Esophagus muscularis mucosa (tissue), 4 donors: ENCODE measurements at places on chromosomes 12 and 14. TPM values are rescaled to one million over a fixed set of nuclear protein-coding genes. Genes with fewer than 3 reads are reported as not detected.
A peak's percentile ranks its signal among the peaks of the same experiment; 100 is the strongest.

DNA sequence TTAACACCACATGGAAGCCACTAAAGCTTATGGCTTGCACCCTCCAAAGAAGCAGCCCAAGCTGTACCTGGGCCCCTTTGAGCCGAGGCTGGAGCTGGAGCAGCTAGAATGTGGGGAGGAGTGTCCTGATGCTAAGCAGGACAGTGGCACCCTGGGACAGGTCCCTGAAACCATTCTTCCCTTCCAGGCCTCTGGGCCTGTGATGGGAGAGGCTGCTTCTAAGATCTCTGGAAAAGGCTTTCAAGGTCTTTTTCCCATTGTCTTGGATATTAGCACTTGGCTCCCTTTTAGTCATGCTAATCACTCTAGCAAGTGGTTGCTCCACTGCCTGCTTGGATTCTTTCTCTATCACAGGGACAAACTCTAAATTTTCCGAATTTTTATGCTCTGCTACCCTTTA, 40.9 kb downstream of the OSBPL8 start:
- no peak overlapping the region for H3K27ac ChIP-seq
- no peaks in the 10 kb centered on the region for H3K36me3 ChIP-seq
- no peaks in the 10 kb centered on the region for H3K4me1 ChIP-seq
- H3K27me3 ChIP-seq, result no peaks in the 10 kb centered on the region

GRCh38 chr12:71873821-71874220, 34.3 kb downstream of the TBC1D15 start:
- no peak overlapping the region for H3K27ac ChIP-seq
- H3K4me3 ChIP-seq, result no peak overlapping the region
- H3K27me3 ChIP-seq, result no peaks in the 10 kb centered on the region
- DNase-seq, result no peak
- H3K36me3 ChIP-seq, result peaks cover 3% of the 10 kb centered on the region

DNA sequence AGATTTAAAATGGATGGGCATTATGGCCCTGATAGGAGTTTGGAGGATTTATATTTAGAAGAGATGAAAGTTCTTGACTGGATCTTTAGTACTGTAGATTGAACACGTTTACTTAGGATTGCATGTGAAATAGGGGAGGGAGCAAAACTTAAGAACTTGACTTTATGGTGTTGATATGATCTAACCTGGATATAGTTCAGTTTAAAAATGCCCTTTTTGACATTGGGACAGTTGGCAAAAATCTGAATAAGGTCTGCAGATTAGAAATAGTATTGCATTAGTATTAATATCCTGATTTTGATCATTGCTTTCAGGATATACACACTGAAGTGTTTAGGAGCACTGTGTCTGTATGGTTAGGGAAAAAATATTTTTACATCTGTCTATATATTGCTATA, 9.6 kb downstream of the TMBIM6 start:
- H3K36me3 ChIP-seq, result peaks cover 33% of the 10 kb centered on the region
- peaks cover 81% of the 10 kb centered on the region for H3K4me1 ChIP-seq
- H3K27ac ChIP-seq, result no peak overlapping the region

C14orf39 gene
- total RNA-seq, result 3.7 TPM

GDF3 gene
- not detected for total RNA-seq

GRCh38 chr14:92866181-92866752, 56.7 kb upstream of the CHGA start:
- no peaks in the 10 kb centered on the region for H3K4me1 ChIP-seq
- no peaks in the 10 kb centered on the region for H3K36me3 ChIP-seq
- no peak overlapping the region for H3K27ac ChIP-seq
- DNase-seq, result no peak
- no peaks in the 10 kb centered on the region for H3K27me3 ChIP-seq

DNA sequence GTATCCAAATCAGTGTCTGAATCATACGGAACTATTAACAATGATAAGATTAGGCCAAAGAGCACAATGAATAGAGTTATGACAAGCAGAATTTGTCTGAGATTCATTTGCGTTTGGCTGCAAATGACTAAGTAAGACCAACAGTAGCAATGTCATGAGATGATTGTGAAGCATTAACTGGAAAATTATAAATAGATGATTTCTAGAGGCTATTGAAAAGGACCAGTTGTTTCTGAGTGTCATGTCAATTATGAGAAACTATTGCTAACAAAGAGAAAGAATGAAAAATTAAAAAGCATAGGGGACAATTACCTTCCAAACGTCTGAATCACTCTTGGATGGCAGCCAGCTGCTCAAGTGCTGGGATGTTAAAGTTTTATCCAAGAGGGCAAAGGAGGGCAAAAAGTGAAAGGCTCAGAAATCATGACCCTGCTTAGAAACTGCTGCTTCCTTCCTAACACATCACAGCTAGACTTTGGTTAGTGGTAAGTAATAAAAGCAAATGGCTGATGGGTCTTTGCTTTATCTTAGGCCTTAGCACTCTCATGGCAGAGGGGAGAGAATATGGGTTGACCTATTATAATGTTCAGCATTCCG, 89.0 kb downstream of the AKAP6 start:
- no peaks in the 10 kb centered on the region for H3K27me3 ChIP-seq
- H3K36me3 ChIP-seq, result no peaks in the 10 kb centered on the region
- no peak overlapping the region for H3K4me3 ChIP-seq
- H3K27ac ChIP-seq, result peak overlapping the region; percentile 33

PPP1R1A gene
- total RNA-seq, result 3.6 TPM

- no peak for DNase-seq
- no peak overlapping the region for H3K4me3 ChIP-seq
- H3K27me3 ChIP-seq, result no peaks in the 10 kb centered on the region
- peaks cover 14% of the 10 kb centered on the region for H3K4me1 ChIP-seq
- H3K27ac ChIP-seq, result no peak overlapping the region
These were observed 25.4 kb downstream of the ATG14 start for GRCh38 chr14:55386037-55386808.

BCDIN3D gene
- total RNA-seq, result 6.2 TPM

DNA sequence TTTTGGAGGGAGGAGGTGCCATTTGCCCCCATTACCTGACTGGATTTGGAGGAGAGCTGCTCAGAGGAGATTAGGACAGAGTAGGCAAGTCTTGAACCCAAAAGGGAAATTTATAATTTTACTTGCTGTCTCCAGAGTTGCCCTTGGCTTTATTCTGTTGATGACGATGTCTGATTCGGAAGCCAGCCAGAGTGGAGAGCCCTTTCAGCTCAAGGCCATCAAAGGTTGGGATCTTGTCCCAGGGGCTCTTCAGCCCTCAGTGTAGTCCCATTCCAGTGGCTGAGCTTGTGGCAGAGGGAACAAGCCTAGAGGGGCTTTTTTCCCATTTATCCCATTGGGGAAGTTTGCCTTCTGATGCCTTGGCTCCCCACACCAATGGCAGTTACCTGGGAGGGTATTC, 71.8 kb downstream of the HSD17B6 start:
- no peak for DNase-seq
- H3K36me3 ChIP-seq, result no peaks in the 10 kb centered on the region
- peaks cover 9% of the 10 kb centered on the region for H3K4me1 ChIP-seq
- H3K27ac ChIP-seq, result no peak overlapping the region
- no peaks in the 10 kb centered on the region for H3K27me3 ChIP-seq

DNA sequence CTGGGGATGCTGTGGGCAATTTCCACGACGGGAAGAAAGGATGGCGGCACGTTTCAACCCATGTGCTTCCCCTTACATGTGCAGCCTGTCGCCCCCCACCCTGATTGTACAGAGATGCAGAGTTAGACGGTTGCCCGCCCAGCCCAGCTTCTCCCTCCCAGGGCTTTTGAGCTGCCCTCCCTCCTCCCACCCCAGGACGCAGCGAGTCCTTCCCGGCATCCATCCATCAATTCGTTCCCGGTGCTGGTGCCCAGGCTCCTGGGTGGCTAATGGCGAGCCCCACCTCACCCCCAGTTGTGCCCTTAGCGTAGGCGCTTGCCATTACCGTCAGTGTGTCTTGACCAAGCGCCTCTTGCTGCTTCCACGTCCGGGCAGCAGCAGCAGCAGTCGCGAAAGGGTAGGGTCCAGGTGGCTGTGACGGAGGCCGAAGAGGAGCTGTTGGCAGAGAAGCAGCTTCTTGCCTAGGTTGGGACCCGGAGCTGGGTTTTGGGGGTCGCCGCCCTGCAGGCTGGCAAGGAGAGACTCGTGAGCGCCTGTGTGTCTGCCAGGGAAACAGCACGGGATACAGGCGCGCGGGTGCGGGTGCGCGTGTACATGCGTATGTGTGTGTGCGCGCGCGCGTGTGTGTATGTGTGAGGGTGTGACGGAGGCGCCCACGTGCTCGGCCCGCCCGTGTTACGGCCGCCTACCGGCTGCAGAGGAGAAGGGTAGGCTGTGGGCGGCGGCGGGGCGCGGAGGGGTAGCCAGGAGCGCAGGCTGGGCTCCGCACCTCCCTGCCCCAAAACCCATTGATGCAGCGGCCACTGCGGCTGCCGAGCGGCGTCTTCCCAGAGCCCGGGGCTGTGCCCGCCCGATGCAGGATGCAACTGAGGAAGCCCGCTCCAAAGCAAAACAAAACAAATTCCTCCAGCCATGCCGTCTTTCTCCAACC, at the start of gene SLC6A15:
TSS of gene SLC6A15 (minus strand) at position 602 of the 931 bp plus-strand sequence. CDS start 20,679 bp downstream, outside the sequence.
- H3K36me3 ChIP-seq, result no peaks in the 10 kb centered on the region
- H3K4me3 ChIP-seq, result peak within 1 kb of the TSS; percentile 46
- H3K27me3 ChIP-seq, result peaks cover 12% of the 10 kb centered on the region
- H3K27ac ChIP-seq, result no peak within 1 kb of the TSS
- H3K4me1 ChIP-seq, result peaks cover 8% of the 10 kb centered on the region
- no peak for DNase-seq

DNA sequence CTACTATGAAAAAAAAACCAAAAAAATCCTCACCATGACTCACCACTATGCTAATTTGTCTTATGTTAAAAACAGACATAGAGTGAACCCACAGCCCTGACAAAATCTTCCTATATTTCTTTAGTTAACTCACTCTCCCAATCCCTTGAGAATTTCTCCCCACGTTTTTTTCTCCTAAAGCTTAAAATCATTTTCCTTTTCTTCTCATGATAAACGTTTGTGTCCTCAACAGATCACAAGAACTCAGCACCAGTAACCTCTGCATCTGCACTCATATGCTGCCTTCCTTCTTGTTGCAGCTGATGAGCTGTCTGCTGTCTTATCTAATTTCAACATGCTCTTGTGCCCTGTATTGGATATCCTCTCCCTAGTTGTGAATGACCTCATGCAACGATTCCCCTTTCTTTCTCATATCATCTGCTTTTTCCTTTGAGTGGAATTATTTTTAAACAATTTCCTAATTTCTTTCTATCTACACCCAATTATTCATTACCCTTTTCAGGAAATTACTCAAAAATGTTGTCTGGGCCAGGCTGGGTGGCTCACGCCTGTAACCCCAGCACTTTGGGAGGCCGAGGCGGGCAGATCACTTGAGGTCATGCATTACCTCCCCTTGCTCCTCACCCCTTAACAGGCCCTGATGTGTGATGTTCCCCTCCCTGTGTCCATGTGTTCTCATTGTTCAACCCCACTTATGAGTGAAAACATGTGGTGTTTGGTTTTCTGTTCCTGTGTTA, 427.5 kb upstream of the MGAT4C start:
- no peaks in the 10 kb centered on the region for H3K4me1 ChIP-seq
- H3K27ac ChIP-seq, result no peak overlapping the region
- no peaks in the 10 kb centered on the region for H3K27me3 ChIP-seq
- no peaks in the 10 kb centered on the region for H3K36me3 ChIP-seq
- H3K4me3 ChIP-seq, result no peak overlapping the region

DNA sequence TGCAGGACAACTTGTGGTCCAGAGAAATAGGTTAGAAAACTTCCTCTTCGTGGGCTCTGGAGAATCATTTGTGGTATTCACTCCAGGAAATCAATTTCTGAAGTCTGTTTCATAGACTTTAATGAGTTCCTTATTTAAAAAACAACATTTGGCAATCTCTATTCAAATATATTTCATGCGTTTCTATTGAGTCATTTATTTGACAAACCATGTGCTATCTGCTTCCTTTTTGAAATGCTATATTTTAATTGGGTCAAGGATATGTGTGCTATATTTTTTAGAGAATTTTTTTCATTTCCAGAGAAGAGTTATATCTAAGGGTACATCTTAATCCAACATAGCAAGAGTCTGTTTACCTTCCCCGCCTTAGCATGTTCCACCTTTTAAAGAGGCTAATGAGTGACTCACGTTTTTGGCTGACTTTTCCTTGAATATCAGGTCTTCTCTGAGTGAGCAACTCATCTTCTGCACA, 252.4 kb upstream of the EGLN3 start:
- H3K36me3 ChIP-seq, result no peaks in the 10 kb centered on the region
- no peaks in the 10 kb centered on the region for H3K4me1 ChIP-seq
- H3K27me3 ChIP-seq, result no peaks in the 10 kb centered on the region
- H3K4me3 ChIP-seq, result no peak overlapping the region
- no peak for DNase-seq
- no peak overlapping the region for H3K27ac ChIP-seq

DNA sequence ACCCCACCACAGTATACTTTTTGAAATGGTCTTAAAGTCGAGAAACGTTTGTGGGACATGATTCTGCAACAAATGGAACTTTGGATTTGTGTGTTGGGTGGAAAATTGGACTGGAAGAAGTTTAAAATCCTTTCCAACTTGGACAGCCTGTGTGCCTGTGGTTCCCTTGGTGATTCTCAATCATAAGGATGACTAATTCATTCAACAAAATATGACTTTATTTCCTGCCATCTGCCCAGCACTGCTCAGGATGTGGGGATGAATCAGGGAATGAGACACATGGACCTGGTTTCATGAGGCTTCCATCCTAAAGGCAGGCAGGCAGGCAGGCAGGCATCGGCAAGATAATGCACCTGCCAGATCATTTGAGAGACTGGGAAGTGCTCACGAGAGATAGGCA, 57.3 kb upstream of the TMEM132D start:
- no peak for DNase-seq
- H3K36me3 ChIP-seq, result no peaks in the 10 kb centered on the region
- H3K27me3 ChIP-seq, result no peaks in the 10 kb centered on the region
- no peak overlapping the region for H3K27ac ChIP-seq

DNA sequence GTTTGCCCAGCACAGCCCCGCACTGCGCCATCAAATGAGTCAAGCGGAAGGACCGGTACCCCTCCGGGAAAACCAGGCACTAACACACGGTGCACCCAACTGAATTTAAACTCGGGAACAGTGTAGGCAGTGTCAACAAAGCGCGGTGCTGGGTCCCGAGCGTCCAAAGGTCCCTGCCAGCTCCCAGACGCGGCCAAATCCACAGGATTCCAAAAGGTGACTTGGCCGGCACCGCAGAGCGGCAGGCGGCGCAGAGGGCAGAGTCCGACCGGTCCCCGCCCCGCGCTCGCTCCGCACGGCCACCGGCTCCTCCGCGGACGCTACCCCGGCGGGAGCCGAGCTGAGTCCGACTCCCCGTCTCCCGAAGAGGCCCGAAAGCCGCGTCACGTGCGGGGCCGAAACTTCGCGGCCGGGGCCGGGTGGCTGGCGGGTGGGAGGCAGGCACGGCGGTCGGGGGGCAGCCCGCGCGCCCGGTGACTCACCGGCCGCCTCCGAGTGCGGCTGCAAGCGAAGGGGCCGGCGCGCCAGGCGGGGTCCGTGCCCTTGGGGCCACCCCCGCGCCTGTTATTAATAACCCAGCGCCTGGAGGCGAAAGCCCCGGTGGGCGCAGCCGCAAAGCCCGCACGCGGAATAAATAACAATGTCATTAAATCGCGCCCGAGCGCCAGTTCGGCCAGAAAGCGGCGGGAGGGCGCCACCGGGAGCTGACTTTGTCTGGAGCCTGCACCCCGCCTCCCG, 863 bp downstream of the DENND5B start:
- peaks cover 37% of the 10 kb centered on the region for H3K4me1 ChIP-seq
- H3K4me3 ChIP-seq, result peak overlapping the region; percentile 93
- H3K36me3 ChIP-seq, result no peaks in the 10 kb centered on the region
- DNase-seq, result no peak
- peak overlapping the region; percentile 98 for H3K27ac ChIP-seq
- no peaks in the 10 kb centered on the region for H3K27me3 ChIP-seq

ACSS3 gene
- total RNA-seq, result 7.5 TPM

- no peak overlapping the region for H3K4me3 ChIP-seq
- H3K27me3 ChIP-seq, result no peaks in the 10 kb centered on the region
- H3K4me1 ChIP-seq, result no peaks in the 10 kb centered on the region
These were observed 951.2 kb downstream of the FLRT2 start for GRCh38 chr14:86481104-86481503.

TCL1B gene
- total RNA-seq, result not detected
